ENCODE measurements at places on chromosomes 7 and 10.

GRCh38 chr7:147012666-147013065, 896.1 kb downstream of the CNTNAP2 start:
- no peak for DNase-seq

DNA sequence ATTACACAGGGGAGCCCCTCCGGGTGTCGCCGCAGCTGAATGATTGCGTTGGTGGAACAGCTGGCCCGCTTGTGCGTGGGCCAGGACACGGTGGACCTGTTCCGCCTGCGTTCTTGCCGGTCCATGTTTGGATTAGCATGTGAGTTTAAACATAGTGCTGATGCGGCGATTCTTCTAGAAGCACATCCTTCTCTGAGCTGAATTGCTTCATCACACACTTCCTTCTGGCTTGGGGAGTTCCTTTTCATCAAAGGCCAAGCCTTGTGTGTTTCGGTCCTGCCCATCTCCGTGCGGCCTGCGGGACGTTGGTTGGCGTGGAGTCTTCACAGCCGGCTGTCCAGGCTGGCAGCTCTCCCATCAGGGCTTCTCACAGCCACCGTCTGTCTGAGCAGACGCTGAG, 45.5 kb upstream of the SLC29A4 start:
- no peak for DNase-seq

- no peak for DNase-seq
Observed at GRCh38 chr7:138603549-138604318, 97.4 kb downstream of the SVOPL start.

DNA sequence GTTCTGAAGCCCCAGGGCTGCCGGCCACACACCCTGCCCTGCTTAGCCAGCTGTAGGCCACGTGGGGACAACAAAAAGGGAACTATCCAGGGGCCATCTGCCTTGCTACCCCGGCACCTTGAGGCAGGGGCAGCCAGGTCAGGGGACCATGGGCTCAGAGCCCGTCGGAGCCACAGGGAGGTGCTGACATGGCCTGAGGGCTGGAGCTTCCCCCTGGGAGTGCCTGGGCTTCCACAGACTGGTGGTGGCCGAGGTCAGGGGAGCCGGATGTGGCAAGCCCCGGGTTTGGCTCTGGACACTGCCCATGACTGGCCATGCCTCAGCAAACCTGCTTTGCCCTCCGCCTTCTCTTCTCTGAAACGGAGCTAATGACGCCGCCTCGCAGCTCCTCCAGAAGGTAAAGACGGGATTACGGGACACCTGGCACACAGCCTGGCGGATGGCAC, 178.5 kb downstream of the EBF3 start:
- no peak for DNase-seq

DNA sequence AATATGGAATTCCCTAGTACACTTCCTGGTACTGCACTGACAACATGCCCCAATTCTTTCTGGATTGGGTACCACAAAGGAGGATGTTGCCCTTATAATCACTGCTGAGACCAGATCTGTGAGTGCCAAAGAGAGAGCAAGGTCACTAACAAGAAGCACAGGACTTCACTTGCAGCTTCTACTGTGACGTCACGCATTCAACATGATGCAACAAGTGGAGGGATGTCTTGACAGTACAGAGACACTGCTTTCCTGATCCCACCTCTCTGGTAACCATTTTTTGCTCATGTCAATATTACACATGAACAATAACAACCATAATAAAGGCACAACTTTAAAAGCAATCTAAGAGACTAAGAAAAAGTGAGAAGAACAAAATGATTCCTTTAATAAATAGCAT, 414.1 kb upstream of the LRRN3 start:
- DNase-seq, result no peak

Measured in stimulated activated CD4-positive, alpha-beta T cell treated with anti-CD3 and anti-CD28 coated beads, Interleukin-12 subunit alpha, Interleukin-12 subunit beta, amount 100 ng/mL, for 48 hours (primary cell).